ENCODE measurements at places on chromosomes 13 and 19.

DNA sequence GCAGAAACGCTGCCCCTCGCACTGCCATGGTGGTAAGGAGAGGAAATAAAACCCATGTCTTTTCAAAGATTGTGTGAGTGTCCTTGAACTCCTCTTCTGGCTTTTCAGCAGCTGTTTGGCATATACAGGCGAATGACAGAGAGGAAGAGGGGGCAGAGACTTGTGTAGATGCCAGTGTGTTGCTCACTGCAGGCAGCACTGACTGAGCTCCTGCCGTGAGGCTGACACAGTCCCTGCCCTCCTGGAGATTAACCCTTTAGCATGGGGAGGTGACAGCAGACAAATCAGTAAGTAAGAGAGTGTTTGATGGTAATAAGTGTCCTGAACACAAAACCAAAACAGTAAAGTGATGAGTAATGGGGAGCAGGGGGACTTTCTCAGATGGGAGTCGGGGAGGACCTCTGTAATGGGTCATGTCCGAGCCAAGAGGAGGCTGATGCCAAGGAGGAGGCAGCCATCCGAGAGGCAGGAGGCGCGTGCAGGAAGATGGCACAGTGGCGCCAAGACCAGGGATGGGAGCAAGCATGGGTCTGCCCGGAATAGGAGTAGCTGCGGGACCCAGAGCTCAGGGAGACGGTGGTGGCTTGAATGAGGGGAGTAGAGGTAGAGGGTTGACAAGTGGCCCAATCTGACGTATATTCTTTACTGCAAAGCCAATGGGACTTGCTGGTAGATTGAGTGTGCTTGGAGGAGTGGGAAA is 182.2 kb downstream of the FOXO1 start:
- no peak for DNase-seq

- no peak for DNase-seq
Observed at GRCh38 chr19:6750062-6750461, 10.6 kb downstream of the TRIP10 start.

- DNase-seq: no peak
Observed at GRCh38 chr13:40432018-40432978, 234.1 kb downstream of the FOXO1 start.

DNA sequence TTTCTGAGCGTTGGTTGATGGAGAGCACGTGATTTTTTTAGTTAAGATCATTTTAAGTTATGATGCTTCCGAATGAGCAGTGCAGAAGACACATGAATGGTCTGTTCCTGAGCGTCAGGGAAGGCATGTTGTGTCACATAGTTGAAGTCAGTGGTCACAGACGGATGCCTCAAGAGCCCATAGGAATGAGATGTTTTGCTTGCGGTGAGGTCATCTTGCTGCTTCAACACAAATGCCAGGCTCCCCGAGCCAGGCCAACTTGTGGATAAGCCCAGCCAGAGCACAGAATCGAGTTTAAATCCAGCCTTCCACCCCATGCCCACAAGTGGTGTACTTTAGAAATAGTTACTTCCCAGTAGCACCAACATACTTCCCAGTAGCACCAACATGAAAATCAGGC is 5.4 kb downstream of the UPF3A start:
- DNase-seq: no peak

DNA sequence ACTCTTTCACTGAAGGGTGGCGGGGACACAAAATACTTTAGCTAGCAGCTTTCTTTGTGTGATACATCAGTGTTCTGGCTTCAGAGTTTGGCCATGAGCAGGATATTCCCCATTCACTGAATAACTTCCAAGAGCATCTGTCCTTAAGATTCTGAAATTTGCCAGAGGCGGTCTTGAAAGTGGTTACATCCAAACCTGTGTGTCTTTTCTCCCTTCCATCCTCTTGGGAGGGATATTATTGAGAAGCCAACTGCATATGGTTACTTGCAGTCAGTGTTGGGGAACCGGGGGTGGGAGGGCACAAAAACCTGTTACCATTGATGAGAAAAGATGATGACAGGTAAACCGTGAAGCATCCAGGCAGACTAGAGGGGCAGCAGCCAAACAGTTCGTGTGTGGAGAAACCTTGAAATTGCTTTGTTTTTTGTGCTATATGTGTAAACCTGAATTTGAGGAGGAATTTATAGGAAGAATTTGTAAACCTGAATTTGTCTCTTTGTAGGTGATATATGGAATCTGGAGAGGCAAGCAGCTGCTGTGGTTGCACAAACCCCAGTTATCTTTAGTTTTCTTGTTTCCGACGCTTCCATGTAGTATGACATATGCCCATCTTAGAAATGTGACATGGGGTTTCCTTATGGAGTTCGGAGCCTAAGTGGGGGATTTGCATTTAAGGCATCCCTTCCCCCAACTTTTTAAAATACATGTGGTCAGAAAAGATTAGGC is 104.8 kb downstream of the WDFY2 start:
- DNase-seq: no peak

GRCh38 chr19:46081928-46082727 is 41.3 kb upstream of the IGFL4 start:
- DNase-seq: peak; percentile 58

DNA sequence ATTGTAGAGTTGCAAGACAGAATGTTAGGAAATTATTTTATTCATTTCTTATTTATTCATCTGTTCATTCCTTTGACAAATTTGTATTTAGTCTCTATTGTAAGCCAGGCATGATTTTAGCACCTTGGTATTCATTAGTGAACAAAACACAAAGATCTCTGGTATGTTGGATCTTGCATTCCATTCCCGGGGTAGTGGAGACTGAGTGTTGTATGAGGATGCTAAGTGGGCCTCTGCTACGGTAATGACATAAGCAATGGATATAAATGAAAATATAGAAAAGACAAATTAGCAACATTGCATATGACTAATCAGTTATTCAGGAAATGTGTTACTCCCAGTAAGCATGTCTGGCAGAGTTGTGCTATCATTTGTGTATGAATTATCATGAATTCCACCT is 449.3 kb downstream of the PCDH17 start:
- no peak for DNase-seq

GRCh38 chr13:95710313-95710712 is 33.4 kb downstream of the DNAJC3 start:
- DNase-seq: no peak

DNA sequence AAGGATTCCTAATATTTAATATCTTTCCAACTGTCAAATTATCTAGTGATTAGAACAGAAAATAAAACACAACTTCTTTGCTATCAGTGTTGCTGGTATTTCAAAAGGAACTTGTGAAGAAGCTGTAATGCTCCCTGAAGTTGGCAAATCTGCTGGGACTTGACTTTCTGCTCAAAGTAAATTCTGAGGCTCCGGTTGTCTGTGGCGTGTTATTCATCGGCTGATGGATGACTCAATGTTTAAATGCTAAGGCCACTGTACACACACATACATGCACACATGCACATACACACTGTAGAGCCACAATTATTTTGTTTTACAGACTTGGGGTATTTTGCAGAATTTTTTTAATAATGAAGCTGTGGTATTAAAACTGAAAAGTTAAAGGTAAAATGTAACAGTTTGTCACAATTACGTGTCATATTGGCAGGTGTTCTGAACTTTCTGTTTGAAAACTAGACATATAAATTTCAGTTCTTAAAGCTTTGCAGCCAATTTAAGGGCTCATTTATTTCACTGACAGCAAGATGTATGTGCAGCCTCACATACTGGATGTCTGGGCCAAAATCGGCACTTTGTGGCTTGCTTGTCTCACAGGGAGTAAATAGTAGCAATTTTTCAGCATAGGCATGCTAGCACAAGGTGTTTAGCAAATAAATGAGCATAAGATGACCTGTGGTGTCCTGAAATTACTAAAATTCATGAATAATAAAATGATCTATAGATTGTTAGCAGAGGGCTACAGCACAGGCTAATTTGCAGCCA is 1691.7 kb upstream of the PCDH20 start:
- DNase-seq: no peak
